ENCODE measurements at places on chromosomes 6 and 20.

DNA sequence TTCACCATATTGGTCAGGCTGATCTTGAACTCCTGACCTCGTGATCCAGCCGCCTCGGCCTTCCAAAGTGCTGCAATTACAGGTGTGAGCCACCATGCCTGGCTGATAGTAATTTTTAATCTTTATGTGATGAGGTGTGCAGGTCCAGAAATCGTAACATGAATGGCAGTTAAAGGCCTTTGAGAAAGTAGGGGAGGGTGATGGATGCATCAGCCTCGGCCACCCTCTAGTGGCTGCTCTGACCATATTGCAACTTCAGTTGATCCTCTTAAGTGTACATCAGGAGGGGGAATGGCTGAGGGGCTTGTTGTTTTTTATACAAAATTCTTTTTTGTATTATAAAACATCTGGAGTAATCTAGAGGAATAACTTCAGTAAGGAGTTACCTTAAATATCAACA lies 193.0 kb downstream of the ZFAND3 start:
- DNase-seq = no peak

- DNase-seq = no peak
Observed at GRCh38 chr6:45712786-45713185, 302.9 kb downstream of the CLIC5 start.

DNA sequence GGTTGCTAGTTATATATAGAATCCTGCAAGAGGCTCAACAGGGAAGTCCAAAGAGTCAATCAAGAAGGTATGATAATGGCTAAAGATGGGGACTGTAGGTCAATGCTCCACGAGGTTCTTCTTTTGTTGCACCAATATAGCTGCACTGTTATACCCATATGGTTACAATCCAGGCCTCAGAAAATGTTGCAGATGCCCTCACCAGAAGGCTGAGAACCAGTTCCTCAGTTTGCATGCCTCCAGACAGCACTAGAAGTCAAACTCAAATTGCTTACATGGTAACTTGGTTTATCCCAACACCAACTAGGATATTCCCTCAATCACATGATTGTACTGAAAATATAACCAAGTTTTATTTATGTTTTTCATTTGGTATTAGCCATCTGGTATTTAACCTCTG lies 12.1 kb downstream of the EEF1A1 start:
- no peak for DNase-seq

GRCh38 chr6:56959094-56959493 lies 4.2 kb downstream of the BEND6 start:
- DNase-seq = no peak

DNA sequence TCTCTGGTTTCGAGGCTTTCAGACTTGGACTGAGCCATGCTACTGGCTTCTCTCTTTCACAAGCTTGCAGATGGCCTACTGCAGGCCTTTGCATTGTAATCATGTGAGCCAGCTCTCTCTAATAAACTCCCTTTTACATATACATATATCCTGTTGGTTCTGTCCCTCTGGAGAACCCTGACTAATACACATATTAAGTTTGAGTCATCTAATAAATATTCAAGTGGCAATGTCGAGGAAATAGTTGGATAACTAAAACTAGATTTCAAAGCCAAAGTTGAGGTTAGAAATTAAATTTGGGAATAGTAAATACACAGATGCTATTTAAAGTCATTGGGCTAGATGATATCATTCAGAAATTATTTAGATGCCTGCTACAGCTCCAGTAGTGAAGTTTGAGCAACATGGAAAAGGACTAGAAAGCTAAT lies 1343.4 kb downstream of the GRIK2 start:
- DNase-seq = no peak

DNA sequence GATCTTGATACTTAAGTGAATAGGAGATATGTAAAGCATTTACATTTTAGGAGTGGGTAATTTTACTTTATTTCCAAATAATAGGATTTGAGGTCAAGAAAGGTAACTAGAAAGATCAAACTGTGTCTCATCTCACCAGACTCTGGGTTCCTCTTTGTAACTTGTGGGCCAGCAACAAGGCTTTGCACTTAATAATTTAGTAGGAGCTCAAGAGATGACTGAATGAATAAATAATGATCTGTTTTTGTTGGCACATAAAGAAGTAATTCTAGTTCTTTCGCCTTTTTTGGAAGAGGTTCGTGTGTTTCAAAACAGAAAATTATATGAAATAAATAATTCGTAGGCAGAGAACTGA lies 67.4 kb upstream of the FABP7 start:
- DNase-seq = no peak

- DNase-seq = no peak
Observed at GRCh38 chr6:75025371-75025770, 180.5 kb downstream of the COL12A1 start.

GRCh38 chr6:109079981-109080380 lies 14.7 kb downstream of the SESN1 start:
- DNase-seq = no peak

GRCh38 chr20:44032583-44033331 lies 118.1 kb downstream of the TOX2 start:
- no peak for DNase-seq

GRCh38 chr6:13733178-13733887 lies 21.7 kb upstream of the RANBP9 start:
- no peak for DNase-seq

DNA sequence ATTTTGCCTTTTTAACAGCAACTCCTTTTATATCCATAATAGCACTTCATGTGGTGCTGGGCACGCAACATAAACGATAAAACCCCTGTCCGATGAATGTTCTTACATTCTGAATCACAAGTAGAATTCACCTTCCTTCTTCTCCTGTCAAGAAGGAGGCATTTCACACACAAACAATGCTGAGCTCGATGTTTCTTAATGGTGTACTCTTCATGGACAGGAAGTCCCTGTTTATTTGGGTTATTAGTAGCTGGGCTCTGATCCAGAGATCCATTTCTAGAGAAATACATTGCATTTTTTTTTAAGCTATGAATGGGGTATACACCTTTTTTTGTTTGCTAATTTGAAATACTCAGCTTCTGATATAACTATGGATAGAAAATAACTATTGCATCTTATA lies 82.4 kb downstream of the PPP1R3G start:
- no peak for DNase-seq

GRCh38 chr20:17661121-17661744 lies 20.8 kb downstream of the RRBP1 start:
- no peak for DNase-seq

- DNase-seq = no peak
Observed at GRCh38 chr6:139240161-139241010, 51.4 kb downstream of the TXLNB start.

GRCh38 chr20:64165866-64166600 lies 1.8 kb downstream of the MYT1 start:
- no peak for DNase-seq

DNA sequence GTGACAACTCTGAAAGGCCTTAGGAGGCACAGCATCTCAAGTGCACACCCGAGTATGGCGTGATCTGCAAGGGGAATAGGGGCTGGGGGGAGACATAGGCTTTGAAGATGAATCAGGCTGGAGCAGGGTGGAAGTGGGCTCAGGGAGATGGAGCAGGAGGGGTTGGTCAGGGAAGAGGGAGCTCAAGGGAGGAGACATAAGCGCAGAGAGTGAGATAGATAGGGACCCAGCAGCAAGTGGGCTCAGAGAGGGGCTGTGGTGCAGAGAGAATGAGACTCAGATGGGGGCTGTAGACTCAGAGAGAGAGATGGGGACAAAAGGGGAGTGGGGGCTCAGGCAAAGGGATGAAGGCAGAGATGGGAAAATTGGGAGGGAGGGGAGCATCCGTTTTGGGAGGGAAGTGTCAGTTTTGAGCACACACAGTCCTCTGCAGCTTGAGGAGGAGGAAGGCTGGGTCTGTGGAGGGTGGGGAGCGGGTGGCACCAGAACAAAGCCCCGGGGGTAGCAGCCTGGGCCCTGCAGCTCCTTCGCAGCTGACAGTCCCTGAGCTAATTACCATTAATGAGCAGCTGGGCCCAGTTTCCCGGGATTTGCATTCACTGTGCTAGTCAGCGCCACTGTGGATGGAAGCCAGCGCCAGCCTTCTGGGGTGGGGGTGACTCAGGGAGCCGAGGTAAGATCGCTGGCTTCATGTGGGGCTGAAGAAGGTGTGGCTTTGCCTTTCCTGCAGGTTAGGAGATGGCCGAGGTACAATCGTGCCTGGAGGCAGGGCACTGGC lies 18.7 kb downstream of the SRXN1 start:
- DNase-seq = no peak

DNA sequence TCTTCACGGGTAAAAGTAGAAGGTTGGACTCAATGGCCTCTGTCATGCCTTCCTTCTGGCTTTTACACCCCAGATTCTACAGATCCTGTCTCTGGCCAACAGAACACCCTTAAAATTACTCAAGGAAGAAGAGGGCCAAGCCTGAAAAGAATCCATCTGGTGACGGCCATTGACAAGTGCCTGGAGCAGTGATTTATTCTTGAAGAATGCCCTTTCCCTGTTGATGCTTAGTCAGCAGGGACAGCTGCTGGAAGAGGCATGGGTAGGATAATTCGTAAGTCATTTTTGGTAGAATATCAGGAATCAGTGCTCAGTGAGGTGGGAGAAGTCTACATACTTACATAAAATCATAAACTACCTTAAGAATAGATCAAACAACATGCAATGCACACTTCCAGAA lies 397.9 kb downstream of the SAMD5 start:
- DNase-seq = no peak

- DNase-seq = no peak
Observed at GRCh38 chr20:31937820-31938219, 14.0 kb downstream of the PDRG1 start.

- DNase-seq = no peak
Observed at GRCh38 chr6:27867051-27867944, 44.9 kb downstream of the OR2B2 start.

DNA sequence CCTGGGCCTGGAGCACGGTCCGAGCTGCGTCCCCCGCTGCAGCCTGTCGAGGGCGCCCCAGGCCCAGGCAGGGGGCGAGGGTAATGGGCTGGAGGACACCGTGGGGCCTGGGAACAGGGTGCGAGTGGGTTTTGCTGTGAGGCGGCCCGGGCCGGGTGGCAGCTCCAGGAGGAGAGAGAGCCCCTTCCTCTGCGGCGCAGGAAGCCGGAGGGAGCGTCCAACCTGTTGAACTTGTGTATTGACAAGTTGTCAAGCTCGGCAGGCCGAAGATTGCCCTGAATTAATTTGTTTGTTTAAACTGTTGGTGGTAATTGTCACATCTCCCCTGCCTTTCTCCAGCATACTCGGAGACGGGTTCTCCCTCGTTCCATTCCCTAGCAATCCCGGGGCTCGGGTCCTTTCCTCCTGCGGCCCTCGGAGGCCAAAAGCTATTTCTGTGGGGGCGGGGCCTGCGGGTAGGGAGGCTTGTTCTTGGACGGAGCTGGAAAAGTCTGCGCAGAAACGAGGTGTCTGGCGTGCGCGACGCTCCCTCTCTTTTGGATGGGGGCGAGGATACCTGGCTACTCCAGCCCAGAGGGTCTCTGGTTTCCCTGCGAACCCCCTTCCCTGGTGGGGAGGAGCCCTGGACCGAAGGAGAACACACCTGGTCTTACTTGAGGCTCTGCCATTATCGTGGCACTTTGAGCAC lies 9.9 kb downstream of the NR2E1 start:
- DNase-seq = no peak

- DNase-seq = no peak
Observed at GRCh38 chr6:78598966-78599365, 268.4 kb upstream of the IRAK1BP1 start.

DNA sequence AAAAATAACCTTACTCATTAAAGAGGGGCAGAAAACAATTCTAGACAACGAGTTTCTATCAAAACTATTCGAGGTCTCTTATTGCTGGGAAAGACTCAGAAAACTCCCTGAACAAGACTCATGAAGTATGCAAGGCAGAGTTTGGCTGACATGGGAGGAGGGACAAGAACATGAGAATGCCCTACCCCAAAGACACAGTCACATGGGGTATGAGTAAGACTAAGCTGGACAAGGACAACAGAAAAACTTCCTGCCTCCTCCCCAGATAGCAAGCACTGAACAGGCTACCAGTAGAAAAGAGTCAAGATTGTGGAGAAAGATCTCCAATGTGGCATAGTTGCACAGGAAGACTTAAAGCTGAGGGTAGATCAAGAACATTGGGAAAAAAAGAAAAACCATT lies 39.7 kb upstream of the PHIP start:
- DNase-seq = no peak

DNA sequence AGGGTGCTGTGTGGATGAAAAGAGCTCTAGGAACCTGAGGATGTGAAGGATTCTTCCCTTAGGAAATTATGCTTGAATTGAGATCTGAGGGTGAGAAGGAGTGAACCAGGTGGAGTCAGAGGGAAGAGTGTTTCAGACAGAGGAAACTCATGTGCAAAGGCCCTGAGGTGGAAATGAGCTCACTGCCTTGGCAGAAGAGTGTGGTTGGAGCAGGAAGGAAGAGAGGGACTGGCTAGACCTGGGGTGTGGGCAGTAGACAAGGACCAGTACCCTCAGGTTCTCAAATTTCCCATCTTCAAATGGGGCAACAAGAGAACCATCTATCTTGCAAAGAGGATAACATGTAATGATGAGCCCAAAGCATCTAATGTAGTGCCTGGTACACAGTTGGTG lies 24.0 kb upstream of the GTSF1L start:
- DNase-seq = no peak

- no peak for DNase-seq
Observed at GRCh38 chr20:31606804-31607639, 1.9 kb downstream of the ID1 start.

- DNase-seq = no peak
Observed at GRCh38 chr20:44066645-44067606, 120.1 kb downstream of the JPH2 start.

DNA sequence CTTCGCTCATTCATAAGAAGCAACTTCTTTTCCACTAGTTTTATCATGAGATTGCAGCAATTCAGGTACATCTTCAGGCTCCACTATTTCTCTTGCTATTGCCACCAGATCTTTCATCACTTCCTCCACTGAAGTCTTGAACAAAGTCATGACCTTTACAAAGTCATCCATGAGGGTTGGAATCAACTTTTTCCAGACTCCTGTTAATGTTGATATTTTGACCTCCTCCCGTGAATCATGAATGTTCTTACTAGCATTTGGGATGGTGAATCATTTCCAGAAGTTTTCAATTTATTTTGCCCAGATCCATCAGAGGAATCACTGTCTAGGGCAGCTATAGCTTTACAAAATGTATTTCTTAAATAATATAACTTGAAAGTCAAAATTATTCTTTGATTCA lies 1.5 kb downstream of the CENPQ start:
- no peak for DNase-seq

- DNase-seq = no peak
Observed at GRCh38 chr20:5215672-5216304, 89.0 kb downstream of the CDS2 start.

DNA sequence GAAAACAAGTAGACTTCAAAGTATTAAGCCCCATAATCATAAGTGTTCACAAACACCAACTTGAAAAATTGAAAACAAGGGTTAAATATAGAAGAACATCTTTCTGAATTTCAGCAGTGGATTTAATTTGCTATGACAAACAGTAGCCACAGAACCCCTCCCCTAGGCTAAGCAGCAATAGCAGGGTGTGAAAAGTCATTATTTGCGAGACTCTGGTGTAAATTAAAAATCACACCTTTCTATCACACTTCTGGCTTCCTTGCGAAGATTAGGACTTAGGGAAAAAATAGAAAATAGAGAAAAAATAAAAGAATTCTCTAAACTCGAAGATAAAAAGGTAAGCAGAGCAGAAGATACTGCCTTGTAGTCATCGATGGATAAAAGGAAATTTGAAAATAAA lies 6.1 kb downstream of the SAMD3 start:
- DNase-seq = no peak

GRCh38 chr6:7496266-7496875 lies 45.1 kb upstream of the DSP start:
- no peak for DNase-seq

GRCh38 chr6:139597771-139598755 lies 223.6 kb upstream of the CITED2 start:
- no peak for DNase-seq

Measured in stimulated activated CD8-positive, alpha-beta memory T cell treated with anti-CD3 and anti-CD28 coated beads, Interleukin-7, amount 100 ng/mL, for 1 hour (primary cell).